ENCODE measurements at places on chromosomes 6 and 20.

- DNase-seq: no peak
Measured at GRCh38 chr20:49542514-49542991, 25.4 kb downstream of the PTGIS start.

DNA sequence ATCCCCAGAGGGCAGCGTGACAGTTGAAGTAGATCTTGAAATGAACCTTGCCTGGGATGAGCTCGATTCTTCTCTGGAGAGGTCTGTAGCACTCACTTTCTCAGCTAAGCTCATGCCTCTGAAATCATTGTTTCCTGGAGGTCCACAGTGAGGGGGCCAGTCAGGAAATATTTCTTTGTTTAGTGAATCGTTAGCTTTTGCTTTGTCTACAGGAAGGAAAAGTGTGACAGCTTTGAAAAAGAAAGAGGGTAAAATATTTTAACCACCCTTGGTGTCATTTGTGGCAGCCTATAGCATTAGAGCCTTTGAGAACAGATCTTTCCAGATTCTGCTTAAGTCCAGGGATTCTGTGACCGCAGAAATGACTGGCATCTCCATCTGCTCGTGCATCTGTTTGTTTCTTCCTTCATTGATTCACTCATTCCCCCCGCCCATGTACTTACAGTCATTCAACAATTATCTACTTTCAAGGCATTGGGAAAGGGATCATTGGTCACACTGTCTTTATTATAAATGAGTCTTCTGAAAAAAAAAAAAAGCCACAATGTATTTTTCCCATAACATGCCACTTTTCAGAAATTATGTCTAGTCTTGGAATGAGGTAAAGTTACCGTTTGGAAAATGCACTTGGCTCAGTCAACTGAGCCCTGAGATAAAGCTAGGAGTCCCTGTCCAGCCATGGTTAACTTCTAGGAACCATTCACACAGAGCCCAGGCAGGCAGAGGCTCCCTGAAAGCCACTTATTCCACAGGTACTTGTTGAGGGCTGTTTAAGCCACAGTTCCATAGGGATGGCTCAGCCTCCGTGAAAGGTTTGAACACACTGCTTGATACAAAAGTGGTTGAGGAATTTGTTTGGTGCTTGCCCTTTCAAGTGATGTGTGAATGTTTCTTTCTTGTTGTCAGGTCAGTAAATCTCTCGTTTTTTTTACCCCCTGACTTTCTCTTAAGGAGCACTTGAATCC is 86.0 kb downstream of the TIAM2 start:
- DNase-seq: no peak

- DNase-seq: no peak
Measured at GRCh38 chr6:113181164-113181563, 676.0 kb upstream of the MARCKS start.

GRCh38 chr6:156685823-156686222 is 91.4 kb upstream of the ARID1B start:
- DNase-seq: no peak

DNA sequence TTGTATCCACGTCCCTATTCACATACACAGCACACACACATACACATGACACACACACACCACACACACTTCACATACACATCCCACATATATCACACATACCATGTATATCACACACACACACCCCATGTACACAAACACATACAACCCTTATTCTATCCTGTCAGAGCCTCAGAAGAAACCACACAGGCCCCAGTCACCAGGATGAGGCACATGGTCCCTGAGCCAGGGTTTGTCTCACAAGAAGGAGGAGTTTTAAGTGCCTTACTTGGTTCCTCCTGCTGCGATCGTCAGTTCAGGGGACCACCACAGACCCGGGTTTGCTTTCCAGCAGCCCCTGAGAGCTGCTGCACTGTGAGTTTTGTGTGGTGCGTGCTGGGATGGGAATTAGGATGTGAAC is 23.6 kb downstream of the BFSP1 start:
- DNase-seq: no peak

- DNase-seq: no peak
Measured at GRCh38 chr6:123529843-123530242, 106.9 kb downstream of the TRDN start.

DNA sequence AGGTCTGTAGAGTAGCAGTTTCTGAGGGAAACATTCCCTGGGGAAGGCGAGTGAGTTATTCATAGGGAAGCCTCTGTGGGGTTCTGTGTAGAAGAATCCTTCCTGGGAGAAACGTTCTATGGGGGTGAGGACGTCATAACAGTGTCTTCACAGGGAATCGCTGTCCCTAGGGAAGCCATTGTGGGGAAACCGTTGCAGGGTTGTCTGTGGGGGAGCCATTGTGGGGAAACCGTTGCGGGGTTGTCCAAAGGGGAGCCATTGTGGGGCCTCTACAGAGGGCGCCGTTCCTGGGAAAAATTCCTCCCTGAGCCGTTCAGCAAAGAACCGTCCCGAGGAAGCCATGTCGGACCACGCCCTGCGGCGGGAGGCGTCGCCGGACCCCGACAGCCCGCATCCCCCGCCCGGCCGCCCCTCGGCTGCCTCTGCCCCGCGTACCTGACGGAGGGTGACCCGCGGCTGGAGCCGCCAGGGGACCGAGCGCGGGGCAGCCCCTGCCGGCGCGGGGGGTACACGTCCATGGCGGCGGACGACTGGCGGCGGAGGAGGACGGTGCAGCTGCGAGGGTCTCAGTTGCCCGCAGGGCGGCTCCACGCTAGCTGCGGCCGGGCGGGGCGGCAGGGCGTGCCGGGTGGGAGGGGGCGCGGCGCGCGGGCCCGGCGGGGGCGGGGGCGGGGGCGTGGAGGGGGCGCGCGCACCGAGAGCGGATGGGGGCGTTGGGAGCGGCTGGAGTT is at the start of gene DNAAF9:
Gene DNAAF9, minus strand, starts transcription at position 630 of the 731 bp plus-strand sequence. Its CDS starts 112 bp downstream, at position 518.
- peak; percentile 31 for DNase-seq

GRCh38 chr6:108648191-108648590 is 87.5 kb downstream of the FOXO3 start:
- DNase-seq: no peak

DNA sequence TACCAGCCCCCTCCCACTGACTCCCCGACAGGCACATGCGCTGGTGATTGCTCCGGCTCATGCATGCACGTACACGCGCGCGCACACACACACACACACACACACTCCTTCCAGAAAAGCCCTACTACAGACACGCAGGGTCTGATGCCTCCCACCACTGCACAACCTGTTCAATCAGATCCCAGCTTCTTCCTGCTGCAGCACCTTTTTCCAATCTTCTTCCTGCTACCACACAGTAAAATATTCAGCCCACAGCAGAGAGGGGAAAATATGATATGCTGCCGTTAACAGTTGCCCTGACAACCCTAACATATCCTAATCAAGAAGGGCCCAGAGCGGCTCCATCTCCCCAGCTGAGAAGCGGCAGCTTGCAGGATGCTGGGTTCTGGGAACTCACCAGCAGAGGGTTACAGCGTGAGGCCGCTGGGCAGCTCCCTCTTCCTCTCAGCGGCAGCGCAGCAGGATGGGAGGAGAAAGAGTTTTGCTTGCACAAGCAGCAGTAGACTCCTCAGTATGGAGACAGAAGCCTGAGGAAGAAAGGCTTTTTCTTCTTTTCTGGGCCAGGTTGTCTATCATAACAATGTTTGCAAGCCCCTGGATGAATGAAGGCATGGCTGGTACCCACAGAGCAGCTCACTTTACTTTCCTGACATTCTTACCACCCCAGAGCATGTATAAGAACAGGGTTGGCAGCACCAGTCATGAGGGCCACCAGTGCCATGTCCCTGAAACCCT is 23.9 kb downstream of the MAP7 start:
- no peak for DNase-seq

DNA sequence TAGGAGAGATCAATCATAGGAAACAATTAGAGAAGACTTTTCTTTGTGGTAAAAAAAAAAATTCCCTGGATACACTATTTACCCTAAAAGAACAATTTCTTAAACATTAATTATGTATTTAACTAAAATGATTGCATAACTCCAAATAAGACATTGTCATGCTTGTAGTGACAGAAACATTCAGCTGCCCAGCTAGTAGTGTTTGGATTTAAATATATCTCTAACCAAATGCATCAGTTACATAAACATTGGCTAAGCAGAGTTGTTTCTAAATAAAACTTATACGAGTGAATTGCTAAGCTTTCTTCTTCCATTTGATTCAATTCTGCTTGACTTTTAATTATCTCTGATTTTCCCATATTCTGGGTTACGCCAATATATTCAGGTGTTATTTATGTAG is 23.7 kb downstream of the MLIP start:
- DNase-seq: no peak

DNA sequence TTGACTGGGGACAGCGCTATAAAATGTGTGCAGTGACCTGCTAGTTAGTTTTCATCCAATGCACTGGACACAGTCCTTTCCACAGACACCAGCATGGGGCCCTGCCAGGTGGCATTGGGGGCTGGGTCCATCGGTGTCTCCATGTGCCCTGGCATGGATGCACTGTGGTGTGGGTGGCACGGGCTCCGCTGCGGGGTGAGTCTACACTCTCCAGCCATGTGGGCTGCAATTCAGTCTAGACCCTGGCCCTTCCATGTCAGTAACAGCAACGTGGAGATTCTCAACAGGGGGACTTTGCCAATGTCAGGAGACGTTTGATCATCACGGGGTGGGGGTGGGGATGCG is 100.0 kb downstream of the RAMACL start:
- no peak for DNase-seq

DNA sequence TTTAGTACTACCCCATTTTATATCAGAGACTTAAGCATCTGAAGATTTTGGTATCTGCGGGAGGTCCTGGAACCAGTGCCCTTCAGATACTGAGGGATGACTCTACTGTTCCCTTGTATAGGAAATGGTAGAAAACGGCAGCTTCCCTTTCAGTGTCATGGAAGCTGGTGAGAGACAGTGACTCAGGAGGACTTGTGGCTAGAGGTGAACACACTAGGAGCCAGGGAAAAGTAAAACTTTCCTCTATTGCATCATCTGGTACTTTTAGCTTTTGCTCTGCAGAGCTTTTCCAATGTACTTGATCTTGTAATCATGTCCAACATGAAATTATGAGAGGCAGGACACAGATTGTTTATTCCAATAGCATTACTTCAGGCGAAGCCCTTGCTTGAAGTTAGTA is 45.0 kb downstream of the RNF144B start:
- no peak for DNase-seq

- DNase-seq: no peak
Measured at GRCh38 chr20:49408509-49409104, 73.9 kb downstream of the KCNB1 start.

DNA sequence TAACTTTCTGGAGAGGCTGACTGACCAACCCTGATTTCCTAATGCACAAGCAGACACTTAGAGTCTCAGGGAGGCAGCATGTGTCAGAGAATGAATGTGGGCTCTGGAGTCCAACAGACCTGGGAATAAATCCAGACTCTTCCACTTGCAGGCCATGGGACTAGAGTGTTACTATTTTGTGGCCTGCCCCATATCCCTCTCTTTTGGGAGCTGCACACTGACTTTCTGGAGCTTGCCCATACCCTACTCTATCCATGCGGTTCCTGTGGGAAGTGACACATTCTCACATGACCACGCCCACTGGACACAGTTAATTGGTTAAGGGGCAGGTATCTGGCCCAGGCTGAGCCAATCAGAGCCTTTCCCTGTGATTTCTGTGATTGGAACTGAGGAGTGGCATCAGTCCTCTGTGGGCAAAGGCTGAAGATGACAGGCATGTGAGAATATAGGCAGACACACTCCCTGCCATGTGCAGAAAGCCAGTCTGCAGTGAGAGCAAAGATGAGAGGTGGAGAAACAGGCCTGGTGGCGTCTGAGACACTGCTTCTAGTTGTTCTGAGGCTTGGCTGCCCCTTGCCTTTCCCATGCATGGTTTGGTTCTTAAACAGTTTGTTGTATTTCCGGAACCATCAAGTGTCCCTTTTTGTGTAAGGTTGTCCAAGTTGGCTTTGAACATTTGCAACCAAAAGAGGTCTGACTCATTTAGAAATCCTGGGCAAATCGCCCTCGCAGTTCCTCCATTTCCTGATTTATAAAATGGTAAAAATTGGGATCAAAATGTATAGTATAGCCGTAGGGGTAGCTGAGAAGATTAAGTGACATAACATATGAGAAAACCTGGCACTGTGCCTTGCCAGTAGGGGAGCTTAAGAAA is 125.6 kb downstream of the CDC5L start:
- DNase-seq: no peak

GRCh38 chr6:35292494-35292893 is 5.1 kb upstream of the DEF6 start:
- no peak for DNase-seq

DNA sequence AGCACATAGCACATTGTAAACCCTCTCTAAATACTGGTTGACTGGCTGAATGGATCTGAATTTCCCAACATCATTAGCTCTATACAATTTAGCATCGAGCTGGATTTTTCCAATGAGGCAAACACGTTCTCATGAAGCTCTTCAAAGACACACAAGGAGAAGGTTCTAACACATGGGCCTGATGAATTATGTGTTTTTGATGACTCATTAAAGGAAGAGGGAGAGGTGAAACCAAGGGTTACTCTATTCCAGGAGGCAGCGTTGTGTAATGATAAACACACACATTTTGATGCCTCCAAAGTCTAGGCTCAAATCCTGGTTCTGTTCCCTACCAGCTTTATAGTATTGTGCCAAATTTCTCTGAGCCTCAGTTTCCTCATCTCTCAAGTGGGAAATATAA is 84.3 kb downstream of the PFDN4 start:
- DNase-seq: no peak

GRCh38 chr6:44224029-44224964 is 902 bp downstream of the SLC29A1 start:
- DNase-seq: no peak

GRCh38 chr20:32528905-32529670 is 56.0 kb downstream of the NOL4L start:
- no peak for DNase-seq

- no peak for DNase-seq
Measured at GRCh38 chr6:47595785-47596184, 102.6 kb upstream of the ADGRF4 start.

GRCh38 chr6:113464536-113464935 is 392.6 kb upstream of the MARCKS start:
- no peak for DNase-seq

GRCh38 chr6:75091467-75092190 is 114.2 kb downstream of the COL12A1 start:
- no peak for DNase-seq

DNA sequence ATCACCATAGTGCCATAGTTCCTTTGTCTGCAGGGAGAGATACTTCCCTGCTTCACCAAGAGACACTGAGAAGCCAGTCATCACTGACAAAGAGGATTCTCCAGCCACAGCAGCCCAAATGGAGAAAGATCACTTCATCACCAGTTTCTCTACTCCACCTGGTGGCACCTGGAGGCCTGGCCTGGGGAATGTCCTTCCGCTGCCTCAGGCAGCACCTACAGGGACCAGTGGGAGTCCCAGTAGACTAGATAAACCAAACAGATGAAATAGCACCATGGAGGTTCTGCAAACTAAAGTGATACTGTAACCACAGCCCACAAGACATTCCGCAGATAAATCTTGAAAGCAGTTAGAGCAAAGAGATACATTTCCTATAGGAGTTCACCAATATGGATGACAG is 266.5 kb downstream of the C6orf118 start:
- DNase-seq: no peak

Measured in stimulated activated CD4-positive, alpha-beta T cell treated with anti-CD3 and anti-CD28 coated beads, Interleukin-2, amount 100 ng/mL, for 48 hours (primary cell).